ENCODE measurements at places on chromosomes 6 and 20.

DNA sequence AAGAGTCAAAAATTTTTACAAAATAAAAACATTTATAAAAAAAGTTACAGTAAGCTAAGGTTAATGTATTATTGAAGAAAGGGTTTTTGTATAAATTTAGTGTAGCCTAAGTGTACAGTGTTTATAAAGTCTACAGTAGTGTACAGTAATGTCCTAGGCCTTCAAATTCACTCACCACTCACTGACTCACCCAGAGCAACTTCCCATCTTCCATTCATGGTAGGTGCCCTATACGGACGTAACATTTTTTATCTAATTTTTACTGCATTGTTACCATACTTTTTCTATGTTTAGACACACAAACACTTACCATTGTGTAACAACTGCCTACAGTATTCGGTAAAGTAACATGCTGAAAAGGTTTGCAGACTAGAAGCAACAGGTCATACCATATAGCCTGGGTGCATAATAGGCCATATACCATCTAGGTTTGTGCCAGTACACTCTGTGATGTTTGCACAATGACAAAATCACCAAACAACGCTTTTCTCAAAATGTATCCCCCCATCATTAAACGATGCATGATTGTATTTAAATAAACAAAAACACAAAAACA lies 6.0 kb downstream of the MTFR2 start:
- H3K4me3 ChIP-seq: no peak overlapping the region
- no peaks in the 10 kb centered on the region for H3K27me3 ChIP-seq
- DNase-seq: no peak
- no peaks in the 10 kb centered on the region for H3K4me1 ChIP-seq
- H3K27ac ChIP-seq: no peak overlapping the region
- H3K36me3 ChIP-seq: no peaks in the 10 kb centered on the region

- H3K36me3 ChIP-seq: peaks cover 25% of the 10 kb centered on the region
- H3K27ac ChIP-seq: peak overlapping the region; percentile 65
- H3K27me3 ChIP-seq: no peaks in the 10 kb centered on the region
- H3K4me1 ChIP-seq: peaks cover 86% of the 10 kb centered on the region
- peak overlapping the region; percentile 52 for H3K4me3 ChIP-seq
- DNase-seq: no peak
These were observed 125.0 kb downstream of the FYN start for GRCh38 chr6:111748231-111748647.

DNA sequence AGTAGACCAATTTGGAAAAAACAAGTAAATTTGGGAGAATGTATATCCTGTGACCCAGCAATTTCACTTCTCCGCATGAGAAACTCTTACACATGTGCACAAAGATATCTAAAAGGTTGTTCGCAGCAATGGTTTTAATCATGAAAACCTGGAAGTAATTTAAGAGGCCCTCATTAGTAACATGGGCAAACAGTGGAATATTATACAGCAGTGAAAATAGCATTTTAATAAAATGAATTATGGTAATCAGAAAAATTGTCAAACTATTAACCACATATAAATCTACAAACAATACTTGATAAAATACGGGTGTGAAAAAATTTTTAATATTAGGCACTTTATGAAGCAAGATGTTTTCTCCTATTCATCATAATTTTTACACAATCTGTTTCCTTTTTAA lies 74.2 kb downstream of the KCNQ5 start:
- H3K27me3 ChIP-seq: no peaks in the 10 kb centered on the region
- no peaks in the 10 kb centered on the region for H3K36me3 ChIP-seq
- no peaks in the 10 kb centered on the region for H3K4me1 ChIP-seq
- no peak overlapping the region for H3K4me3 ChIP-seq
- H3K27ac ChIP-seq: no peak overlapping the region

- H3K27ac ChIP-seq: no peak overlapping the region
- peaks cover 3% of the 10 kb centered on the region for H3K4me1 ChIP-seq
- DNase-seq: no peak
- no peaks in the 10 kb centered on the region for H3K36me3 ChIP-seq
- H3K4me3 ChIP-seq: no peak overlapping the region
- H3K27me3 ChIP-seq: no peaks in the 10 kb centered on the region
These were observed 127.5 kb downstream of the BTBD9 start for GRCh38 chr6:38512211-38512610.

GRCh38 chr20:22601361-22602141 lies 17.2 kb upstream of the FOXA2 start:
- no peak overlapping the region for H3K27ac ChIP-seq
- H3K27me3 ChIP-seq: peaks cover 8% of the 10 kb centered on the region
- no peak for DNase-seq
- H3K4me3 ChIP-seq: no peak overlapping the region
- H3K4me1 ChIP-seq: no peaks in the 10 kb centered on the region

DNA sequence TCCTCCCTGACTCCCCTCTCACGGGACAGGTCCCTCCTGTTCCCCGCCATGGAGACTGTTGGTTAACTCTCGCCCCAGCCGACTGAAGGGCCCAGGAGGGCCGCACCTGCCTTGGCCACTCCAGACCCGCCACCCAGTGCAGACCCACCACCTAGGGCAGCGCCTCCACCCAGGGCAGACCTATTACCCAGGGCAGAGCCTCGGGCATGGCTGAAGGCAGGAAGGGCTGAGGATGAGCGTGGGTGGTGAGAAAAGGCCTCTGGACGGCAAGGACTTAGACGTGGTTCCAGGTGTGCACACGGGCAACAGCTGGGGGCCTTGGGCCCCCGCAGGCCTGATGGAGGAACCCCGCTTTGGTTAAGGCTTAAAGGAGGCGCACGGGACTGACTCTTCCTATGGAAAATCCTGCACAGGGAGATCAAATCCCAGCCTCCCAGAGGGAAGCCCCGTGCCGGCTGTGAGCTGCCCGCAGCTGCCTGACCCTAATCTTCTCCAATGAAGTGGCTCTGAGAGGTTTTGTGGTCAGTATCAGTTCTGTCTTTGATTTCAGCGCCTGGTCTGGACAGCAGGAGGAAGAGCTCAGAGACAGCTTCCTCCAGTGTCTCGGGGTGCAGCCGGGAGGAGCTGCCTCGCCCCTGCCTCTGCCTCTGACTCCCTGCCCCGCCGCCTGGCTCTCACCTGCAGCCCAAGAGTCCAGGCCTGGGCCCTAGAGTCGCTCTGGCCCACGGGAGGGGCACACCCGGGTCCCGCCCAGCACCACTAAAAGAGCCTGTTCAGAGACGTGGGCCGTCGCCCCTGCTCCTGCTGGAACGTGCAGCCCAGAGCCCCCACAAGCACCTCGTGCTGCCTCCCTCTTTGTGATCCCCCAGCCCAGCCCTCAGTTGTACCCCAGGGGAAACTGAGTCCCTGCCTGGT lies 12.1 kb upstream of the CHRNA4 start:
- no peaks in the 10 kb centered on the region for H3K36me3 ChIP-seq
- H3K4me3 ChIP-seq: no peak overlapping the region
- H3K27me3 ChIP-seq: peaks cover under 1% of the 10 kb centered on the region
- no peak overlapping the region for H3K27ac ChIP-seq

DNA sequence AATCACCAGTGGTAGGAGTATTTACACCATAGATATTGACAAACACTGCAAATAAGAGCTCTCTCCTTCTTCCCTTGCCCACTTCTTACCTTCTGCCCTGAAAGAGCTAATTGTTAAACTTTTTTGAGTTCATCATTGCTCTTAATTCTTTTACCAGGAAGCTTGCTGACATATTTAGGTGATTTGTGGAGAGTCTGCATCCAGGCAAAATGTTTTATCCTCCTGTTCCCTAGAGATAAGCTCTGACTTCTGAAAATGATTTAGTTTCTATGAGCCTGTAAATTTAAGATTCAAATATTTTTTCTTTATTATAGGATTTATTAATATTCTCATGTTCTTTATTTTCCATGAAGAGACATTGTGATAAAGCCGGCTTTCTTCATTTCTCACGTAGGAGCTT lies 81.5 kb downstream of the ADGRB3 start:
- no peaks in the 10 kb centered on the region for H3K36me3 ChIP-seq
- no peaks in the 10 kb centered on the region for H3K4me1 ChIP-seq
- DNase-seq: no peak
- H3K27me3 ChIP-seq: no peaks in the 10 kb centered on the region
- no peak overlapping the region for H3K4me3 ChIP-seq

DNA sequence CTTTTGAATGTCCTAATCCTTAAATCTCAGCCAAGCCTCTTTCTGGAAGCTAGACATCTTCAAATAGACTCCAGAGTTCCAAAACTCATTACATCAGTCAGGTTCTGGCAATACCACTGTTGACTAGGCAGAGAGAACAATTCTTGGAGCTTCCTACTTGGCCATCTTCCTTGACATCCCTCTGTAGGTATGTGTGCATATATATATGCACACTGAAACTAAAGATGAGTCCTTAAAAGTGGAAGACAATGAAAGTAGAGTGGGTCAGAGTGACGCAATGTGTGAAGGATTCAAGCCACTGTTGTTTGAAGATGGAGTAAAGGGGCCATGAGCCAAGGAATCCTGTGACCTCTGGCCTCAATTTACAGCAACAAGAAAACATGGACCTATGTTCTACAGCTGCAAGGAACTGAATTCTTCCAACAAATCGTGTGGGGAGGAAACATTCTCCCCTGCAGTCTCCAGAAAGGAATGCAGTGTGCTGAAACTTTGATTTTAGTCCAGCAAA lies 18.7 kb upstream of the DUSP22 start:
- peaks cover 33% of the 10 kb centered on the region for H3K4me1 ChIP-seq
- no peak overlapping the region for H3K4me3 ChIP-seq
- no peaks in the 10 kb centered on the region for H3K27me3 ChIP-seq

DNA sequence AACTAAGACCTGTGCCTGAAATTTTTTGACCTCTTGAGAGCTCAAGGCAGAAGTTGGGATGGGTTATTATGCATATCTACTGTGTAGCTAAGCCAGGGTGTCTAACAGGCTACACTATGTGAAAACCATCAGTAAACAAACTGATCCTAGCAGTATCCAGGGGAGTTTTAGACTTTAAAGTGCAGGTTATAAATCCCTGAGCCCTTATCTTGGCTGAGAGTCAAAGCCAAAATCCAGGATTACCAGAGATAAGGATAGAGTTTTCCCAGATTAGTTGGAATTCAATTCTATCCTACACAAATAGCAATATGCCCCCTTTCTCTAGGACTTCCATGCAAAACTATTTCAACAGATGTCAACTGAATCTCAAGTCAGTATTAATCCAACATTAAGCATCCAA lies 1229.7 kb downstream of the GRIK2 start:
- no peak overlapping the region for H3K27ac ChIP-seq
- H3K4me1 ChIP-seq: no peaks in the 10 kb centered on the region
- H3K27me3 ChIP-seq: no peaks in the 10 kb centered on the region
- H3K36me3 ChIP-seq: no peaks in the 10 kb centered on the region

DNA sequence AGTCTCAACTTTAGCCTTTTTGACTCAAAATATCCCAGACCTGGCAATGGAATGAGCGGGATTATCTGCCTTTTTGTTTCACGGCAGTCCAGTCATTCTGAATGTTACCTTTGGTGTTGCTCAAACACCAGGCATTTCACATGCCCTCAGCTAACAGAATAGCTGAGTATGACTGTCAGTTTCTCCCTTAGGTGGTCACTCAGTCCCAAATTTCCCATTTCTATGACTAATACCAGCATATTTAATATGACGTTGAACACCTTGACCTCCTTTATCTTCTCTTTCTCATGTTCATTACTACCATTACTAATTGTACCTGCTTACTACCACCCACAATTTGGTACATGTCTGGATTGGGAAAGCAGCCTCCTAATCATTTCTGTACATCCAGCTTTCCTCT lies 65.2 kb downstream of the EDN1 start:
- H3K36me3 ChIP-seq: no peaks in the 10 kb centered on the region
- DNase-seq: no peak
- no peak overlapping the region for H3K4me3 ChIP-seq

GRCh38 chr20:19304389-19304788 lies 91.9 kb downstream of the SLC24A3 start:
- H3K4me3 ChIP-seq: no peak overlapping the region
- H3K27ac ChIP-seq: no peak overlapping the region
- peaks cover 3% of the 10 kb centered on the region for H3K27me3 ChIP-seq
- no peak for DNase-seq
- no peaks in the 10 kb centered on the region for H3K36me3 ChIP-seq
